H54 (cell line): ENCODE measurements at places on chromosomes 3 and 15.

- DNase-seq, result no peak
Measured at GRCh38 chr3:63864965-63865327, 1.3 kb downstream of the ATXN7 start.

DNA sequence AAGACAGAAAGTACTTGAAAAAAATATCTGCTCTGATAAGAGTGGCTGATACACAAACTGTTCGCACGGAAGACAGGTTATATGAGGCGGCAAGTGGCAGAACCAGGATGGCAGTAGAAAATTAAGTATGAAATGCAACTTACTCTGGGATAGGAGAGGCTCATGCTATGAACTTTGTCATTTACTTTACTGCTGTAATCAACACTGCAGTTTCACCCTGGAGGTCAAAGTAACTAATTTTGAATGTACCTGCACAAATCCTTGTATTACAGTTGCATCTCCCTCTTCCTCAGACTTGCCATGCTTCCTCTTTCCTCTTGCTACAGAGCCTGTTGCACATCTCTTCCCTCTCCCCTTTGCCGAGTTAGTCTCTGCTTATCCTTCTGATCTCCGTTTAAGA lies 38.8 kb downstream of the HACL1 start:
- DNase-seq, result no peak

GRCh38 chr3:179318876-179319275 lies 4.0 kb upstream of the ZNF639 start:
- DNase-seq, result no peak

- DNase-seq, result no peak
Measured at GRCh38 chr15:42138968-42139386, 17.5 kb downstream of the PLA2G4F start.

- DNase-seq, result no peak
Measured at GRCh38 chr3:60316121-60316797, 935.0 kb downstream of the FHIT start.

DNA sequence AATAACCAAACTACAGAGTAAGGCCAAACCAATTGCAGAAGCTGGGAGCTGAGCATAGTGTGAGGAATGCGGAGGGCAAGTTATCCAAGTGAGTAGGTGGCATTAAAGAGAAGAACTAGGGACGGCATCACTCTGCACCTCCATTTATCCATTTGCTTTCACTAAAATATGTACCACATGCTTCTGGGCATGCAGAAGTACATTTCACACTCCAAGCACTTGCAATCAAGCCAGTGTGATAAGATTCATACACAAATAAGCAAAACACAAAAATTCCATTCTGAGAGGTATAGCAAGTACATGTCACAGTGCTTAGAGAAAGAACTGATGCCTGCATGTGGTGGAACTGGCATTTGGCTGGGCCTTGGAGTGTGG lies 81.1 kb downstream of the CCNL1 start:
- DNase-seq, result no peak

GRCh38 chr3:57093489-57093888 lies 33.0 kb downstream of the SPATA12 start:
- DNase-seq, result no peak

GRCh38 chr3:69867941-69868505 lies 128.8 kb downstream of the MITF start:
- DNase-seq, result no peak

- DNase-seq, result no peak
Measured at GRCh38 chr3:32870373-32871095, 52.7 kb downstream of the TRIM71 start.

GRCh38 chr3:72060447-72061034 lies 275.6 kb upstream of the PROK2 start:
- DNase-seq, result no peak

DNA sequence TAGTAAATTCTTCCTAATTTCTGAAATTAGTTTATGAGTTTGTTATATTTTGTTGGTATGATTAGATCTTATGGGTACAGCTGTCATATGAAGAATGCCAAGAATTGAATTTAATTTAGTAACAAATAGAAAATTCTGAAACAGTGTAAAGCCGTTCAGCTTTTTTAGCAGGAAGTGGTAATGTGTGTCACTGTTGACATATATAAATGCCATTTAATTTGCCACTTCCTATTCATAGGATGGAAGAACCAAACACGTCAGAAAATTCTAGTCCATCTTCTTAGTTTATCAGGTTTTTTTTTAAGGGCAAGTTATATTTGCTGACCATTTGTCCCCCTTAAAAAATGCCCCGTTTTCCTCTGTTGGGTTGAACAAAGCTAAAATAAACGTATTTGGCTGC lies 43.0 kb downstream of the RAB8B start:
- DNase-seq, result no peak

DNA sequence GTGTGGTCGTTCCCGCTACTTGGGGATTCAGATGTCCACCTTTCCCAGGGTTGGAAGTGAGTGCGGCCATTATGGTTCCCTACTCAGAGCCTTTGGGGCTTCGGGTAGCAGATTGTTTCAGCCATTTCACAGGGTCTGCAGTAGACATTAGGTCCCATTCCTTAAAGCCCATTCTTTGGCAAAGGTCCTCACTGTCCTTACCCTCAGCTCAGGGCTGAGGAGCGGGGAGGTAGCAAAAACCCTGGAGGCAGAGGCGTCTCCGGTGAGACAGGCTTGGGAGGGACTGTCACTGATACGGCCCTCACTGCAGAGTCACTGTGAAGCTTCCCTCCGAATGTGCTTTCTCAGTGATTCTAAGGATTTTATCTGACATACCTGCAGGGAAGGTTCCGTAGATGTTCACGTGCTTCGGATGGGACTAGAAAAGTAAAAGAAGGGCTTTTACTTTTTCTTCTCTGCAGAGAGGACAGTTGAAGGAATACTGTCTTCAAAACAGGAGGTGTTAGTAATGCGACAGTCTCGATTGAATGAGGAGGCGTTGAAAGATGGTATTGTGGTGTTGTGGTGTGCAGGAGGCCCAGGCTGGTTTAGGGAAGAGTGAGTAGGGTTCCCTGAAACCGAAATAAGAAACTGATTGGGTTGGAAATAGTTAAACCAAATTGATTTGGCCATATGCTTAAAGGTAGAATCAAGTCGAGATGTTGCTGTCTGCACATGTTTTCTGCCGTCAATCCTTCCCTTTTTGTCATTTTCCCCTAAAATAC lies 630 bp downstream of the ATP6V1A start:
- DNase-seq, result no peak

GRCh38 chr15:32967521-32967920 lies 227.0 kb downstream of the FMN1 start:
- no peak for DNase-seq

GRCh38 chr15:64858021-64858575 lies 16.4 kb downstream of the PLEKHO2 start:
- DNase-seq, result no peak

- DNase-seq, result no peak
Measured at GRCh38 chr15:58240191-58240932, 102.2 kb downstream of the AQP9 start.

DNA sequence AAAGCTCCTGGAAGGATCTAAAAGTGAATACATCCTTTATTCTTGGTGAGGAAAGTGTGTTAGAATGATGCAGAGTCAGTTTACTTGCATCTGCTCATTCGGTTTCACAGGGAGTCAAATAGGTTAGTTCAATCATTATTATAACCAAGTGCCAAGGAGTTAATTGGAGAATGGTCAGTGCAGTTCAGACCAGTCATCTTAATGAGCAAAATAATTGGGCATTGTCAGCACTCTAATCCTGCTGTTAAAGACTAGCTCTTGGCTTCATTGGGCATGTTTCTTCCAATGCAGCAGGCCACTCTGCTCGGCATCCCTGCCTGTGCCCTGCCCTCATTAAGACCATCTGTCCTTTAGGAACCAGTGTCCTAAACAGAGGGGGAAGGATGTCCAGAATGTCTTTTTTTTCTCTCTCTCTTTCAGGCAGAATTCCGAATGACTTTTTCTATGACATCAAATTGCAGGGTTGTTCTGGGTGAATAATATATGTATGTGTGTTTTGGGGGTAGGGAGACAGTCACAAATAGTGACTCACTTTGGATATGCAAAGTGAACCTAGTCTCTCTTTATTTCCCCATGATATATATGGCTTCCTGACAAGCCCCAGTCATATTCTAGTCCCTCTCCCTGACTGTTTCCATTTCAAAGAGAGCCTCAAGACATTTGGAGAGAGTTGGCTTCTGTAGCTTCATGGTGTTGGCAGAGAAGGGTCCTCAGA lies 205.4 kb upstream of the TRIM42 start:
- DNase-seq, result no peak

- no peak for DNase-seq
Measured at GRCh38 chr15:79535536-79535935, 103.4 kb downstream of the MINAR1 start.

- DNase-seq, result no peak
Measured at GRCh38 chr3:132822837-132823236, 100.6 kb upstream of the NPHP3 start.

DNA sequence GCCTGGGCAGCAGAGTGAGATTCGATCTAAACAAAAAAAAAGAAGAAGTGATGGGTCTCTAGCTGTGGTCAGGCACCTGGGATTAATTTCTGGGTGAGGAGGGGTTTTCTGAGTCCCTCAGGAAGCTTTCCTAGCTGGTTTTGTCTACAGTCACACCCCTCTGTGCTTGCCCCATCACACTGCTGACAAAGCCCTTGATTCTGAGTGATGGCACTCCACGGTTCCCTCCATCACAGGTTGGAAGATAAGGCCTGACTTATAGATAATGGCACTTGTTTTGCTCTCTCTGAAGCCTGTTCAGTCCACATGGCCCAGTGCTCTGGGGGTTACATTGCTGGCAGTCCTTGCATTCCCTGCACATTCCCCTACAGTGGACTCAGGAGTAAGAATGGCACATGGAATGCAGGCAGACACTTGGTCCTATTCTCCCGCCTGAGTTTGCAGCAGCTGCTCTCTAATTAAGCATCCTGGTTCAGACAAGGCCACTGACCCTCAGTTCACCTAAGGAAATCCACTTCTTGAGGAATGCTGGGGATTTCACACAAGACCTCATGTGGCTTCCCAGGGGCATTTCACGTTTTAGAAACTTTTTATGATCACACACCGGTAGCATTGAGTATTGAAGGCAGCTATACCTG lies 81.0 kb upstream of the NMNAT3 start:
- no peak for DNase-seq

GRCh38 chr3:64184621-64185020 lies 40.6 kb downstream of the PRICKLE2 start:
- DNase-seq, result no peak

GRCh38 chr3:195394024-195394423 lies 48.8 kb downstream of the ACAP2 start:
- no peak for DNase-seq

DNA sequence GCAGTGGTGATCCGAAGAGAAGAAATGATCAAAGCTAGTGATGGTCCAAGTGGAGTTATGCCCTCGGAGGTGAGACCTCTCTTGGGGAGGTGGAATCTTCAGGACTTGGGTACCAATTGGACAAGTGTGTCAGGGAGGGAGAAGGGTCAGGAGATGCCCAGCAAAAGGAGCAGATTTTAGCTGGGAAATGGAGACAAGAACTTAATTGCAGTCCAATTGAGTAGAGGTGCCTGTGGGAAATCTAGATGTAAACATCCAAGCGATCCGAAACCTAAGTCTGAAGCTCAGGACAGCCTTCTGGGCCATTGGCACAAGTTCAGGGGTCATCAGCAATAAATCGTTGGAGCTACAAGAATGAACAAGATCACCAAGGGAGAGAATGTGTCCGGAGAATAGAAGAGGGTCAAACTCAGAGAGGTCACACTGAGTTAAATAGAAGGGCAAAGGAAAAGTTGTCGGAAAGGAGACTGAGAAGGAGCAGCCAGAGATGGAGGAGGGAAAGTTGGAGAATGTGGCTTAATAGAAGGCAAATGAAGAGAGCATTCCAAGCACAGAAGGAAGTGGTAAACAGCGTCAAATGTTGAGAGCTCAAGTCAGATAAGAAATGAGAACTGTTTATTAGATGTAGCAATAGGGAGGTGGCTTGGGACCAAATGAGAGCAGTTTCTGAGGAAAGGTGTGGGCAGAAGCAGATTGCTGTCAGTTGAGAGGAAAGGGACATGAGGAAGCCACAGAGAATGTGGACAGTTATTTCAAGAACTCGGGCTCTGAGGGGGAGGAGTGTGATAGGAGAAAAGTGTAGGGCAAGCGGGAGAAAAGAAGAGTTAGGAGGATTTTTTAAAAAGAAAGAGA lies 64.2 kb upstream of the FNDC3B start:
- DNase-seq, result no peak

DNA sequence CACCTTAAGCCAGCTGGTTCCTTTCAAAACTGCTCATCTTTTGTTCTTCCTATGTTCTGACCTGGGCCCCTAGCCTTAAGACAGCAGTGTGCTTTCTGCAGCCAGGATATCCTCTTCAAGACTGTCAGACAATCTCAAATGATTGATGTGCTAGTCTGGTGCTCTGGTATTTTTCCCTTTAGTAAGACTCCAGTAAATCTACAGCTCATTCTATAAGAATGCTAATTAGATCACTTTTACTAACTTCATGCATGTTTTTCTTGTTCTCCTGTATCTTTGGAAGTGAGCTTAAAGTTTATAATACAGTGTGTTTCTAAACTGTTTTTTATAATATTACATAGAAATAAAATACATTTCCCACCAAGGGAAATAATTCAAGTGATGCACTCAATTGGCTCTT lies 220.9 kb upstream of the NANOGP8 start:
- no peak for DNase-seq

DNA sequence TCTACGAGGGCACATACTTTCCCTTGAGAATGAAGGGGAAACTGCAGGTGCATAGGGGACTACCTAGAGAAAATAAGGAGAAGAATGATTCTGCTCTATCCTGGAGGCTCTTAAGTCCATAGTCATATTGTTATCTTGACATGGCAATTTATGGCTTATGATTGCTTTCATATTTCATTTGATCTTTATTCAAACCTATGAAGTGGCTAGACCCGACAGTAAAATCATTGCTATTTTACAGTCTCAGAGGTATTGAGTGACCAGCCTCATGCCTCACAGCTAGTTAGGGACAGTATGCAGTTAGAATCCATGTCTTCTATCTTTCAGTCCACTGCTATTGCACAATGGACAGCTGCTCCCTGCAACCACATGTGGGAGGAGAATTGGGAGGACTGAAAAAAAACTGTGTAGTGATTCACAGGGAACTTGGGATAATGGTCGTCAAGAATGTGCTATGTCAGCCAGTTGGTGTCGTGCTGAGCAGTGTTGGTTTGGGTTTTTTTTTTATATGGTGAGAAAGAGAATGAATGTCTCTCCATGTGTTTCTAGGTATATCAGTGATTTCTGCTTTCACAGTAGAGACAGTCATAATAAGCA lies 63.2 kb upstream of the SPPL2A start:
- peak; percentile 22 for DNase-seq

DNA sequence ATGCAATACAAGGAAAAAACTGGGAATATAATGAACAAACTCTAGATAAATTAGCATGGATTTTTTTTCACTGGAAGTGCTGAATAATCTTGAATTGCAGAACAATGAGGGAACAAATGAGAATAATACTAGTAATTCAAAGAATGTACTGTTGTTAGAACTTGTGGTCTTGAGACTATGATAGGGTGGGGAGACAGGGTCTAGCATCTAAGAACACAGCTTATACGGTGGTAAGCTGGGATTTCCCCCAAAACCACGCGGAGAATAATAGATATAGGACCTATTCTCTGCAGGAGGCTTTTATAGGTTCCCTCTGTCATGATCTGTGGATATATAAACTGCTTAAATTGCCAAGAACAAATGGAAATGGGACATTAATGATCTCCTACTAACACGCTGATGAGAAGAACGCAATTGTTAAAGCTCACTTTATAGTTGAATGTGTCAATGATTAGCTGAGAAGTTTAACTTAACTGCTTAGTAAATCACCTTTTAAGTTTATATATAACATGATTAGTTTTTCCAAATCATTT lies 692.3 kb downstream of the ZPLD1 start:
- DNase-seq, result no peak
